ENCODE measurements at places on chromosomes 1 and 21.

- no peak for DNase-seq
These were observed 32.4 kb downstream of the ASTN1 start for GRCh38 chr1:177132141-177132540.

GRCh38 chr1:1441002-1441888 is 5.8 kb downstream of the VWA1 start:
- peak; percentile 35 for DNase-seq

DNA sequence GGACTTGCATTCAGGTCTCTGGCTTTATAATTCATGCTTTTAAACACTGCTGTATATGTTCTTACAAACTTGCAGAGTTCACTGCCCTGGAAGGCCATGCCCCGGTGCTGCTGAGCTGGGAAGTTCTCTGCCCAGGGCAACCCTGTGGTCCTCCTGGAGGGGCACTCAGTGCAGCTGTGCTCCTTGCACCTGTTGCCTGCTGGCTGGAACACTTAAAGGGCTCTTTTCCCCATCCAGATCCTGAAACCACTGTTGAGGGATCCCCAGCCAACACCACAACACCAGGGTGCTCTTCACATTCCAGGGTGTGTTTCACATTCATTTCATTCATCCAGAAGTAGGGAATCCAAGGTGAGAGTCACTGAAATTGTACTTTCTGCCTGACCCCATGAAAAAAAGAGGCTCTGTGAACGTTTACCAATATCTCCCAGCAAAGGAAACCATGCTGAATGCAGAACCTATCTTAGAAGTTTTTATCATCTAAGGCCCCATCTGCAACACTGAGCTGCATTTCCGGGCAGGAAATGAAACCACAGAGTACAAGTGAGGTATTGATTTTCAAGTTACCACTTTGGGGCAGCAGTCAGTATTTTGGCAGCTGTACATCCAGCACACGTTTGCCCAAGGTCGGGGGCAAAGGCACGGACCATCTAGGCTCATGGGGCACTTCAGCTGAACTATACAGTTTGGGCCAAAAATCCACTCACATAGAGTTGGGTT is 16.4 kb upstream of the KIAA0040 start:
- DNase-seq = peak; percentile 73

- no peak for DNase-seq
These were observed 334.1 kb upstream of the B3GALT2 start for GRCh38 chr1:193520472-193520871.

DNA sequence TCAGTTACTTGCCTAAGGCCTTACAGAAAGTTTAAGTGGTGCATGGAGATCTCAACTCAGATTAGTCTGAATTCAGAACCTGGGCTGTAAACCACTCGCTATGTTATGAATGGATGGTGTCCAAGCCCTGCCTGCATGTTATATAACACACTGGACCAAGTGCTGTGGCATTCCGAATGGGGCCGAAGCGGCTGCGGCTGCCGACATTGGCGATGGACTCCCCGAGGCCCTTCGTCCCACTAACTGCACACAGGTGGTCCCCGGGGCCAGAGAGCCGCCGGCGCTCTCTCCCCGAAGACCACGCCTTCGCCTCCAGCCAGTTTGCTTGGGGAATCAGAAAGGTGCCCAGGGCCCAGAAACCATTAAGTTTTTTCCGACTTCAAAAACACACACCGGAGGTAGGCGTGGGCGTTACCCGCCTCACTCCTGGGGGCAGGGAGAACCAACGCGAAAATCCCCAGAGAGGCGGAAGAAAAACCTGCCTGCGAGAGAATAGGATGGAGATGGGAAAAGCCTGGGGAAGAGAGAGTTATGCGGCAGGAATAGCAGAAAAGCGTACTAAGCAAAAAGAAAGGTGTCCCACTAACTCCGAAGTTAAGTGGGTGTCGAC is 579 bp upstream of the TENT5C start:
- peak; percentile 8 for DNase-seq

DNA sequence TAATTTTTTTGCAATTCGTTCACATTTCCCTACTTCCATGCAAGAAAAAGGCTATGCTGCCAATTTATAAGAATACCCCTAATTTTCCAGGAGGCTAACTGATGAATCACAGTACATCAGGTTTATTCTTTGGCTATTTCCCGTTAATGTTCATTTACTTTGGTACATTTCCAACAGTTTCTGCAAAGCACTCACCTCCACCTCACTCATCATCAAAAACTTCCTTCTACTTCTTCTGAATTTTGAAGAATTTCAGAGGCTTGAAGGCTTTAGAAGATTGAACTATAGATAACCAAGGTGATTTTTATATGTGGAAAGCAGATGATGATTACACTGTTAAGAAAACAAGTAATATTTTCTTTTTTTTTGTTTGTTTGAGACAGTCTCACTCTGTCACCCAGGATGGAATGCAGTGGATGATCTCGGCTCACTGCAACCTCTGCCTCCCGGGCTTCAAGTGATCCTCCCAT is 60.5 kb upstream of the HP1BP3 start:
- DNase-seq = no peak

DNA sequence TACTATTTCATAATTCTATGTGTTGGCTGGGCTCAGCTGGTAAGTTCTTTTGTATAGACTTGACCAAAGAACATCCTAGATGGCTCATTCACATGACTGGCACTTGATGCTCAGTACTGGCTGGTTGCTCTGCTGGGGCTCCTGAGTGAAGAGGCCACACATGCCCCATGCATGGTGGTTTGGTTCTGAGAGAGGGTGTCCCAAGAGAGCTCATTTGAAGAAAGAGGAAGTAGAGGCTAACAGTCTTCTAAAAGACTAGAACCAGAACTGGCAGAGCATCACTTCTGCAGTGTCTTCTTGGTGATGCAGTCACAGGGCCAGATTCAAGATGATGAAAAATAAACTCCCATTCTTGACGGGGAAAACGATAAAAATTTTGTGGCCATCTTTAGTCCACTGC is 5.2 kb upstream of the BACH1 start:
- no peak for DNase-seq

DNA sequence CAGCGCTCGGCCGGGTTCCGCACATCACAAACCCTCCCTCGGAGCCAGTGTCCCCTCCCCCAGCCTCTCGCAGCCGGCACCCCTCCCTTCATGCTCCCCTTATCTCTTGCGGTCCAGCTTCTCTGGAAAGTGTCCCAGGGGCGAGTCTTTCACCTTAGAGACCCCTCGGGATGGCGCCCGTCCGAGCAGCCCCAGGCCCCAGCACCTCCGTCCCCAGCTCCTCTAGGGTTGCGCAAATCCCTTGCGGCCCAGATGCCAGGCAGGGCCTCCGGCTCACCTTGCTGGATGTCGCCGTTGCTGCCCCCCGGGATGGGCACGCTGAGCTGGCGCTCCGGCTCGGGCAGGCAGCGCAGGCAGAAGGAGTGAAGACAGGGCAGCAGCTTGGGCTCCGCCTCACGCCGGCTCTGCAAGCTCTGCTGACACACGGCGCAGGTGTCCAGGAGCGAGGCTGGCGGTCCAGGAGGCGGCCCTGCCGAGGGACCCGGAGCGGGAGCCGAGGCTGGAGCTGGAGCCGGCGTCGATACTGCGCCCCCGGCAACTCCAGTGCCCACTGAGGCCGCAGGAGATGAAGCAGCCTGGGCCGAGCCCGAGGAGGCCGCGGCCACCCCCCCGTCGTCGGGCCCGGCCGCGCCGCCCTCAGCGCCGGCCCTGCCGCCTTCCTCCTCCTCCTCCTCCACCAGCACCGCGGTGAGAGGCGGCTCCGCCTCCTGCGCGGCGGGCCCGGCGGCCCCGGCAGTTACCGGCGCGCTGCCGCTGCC is 550 bp downstream of the TRIM33 start:
- DNase-seq = peak; percentile 29

GRCh38 chr1:176379626-176380339 is 83.2 kb upstream of the PAPPA2 start:
- no peak for DNase-seq

- no peak for DNase-seq
These were observed 6.9 kb downstream of the CCDC27 start for GRCh38 chr1:3759164-3759563.

- DNase-seq = no peak
These were observed 220.0 kb downstream of the RERE start for GRCh38 chr1:8597455-8597854.

GRCh38 chr21:42426424-42426823 is 22.7 kb downstream of the UBASH3A start:
- DNase-seq = no peak
